ENCODE measurements at places on chromosomes 7 and 10. TPM values are rescaled to one million over a fixed set of nuclear protein-coding genes. Genes with fewer than 3 reads are reported as not detected.

Gene GIMAP6
- total RNA-seq = 1.2 TPM

GRCh38 chr7:41134300-41135255 lies 568.3 kb downstream of the INHBA start:
- H3K4me1 ChIP-seq = peaks cover 13% of the 10 kb centered on the region
- DNase-seq = peak; percentile 51
- H3K4me3 ChIP-seq = no peak overlapping the region
- no peaks in the 10 kb centered on the region for H3K36me3 ChIP-seq
- H3K27ac ChIP-seq = peak overlapping the region; percentile 23

DNA sequence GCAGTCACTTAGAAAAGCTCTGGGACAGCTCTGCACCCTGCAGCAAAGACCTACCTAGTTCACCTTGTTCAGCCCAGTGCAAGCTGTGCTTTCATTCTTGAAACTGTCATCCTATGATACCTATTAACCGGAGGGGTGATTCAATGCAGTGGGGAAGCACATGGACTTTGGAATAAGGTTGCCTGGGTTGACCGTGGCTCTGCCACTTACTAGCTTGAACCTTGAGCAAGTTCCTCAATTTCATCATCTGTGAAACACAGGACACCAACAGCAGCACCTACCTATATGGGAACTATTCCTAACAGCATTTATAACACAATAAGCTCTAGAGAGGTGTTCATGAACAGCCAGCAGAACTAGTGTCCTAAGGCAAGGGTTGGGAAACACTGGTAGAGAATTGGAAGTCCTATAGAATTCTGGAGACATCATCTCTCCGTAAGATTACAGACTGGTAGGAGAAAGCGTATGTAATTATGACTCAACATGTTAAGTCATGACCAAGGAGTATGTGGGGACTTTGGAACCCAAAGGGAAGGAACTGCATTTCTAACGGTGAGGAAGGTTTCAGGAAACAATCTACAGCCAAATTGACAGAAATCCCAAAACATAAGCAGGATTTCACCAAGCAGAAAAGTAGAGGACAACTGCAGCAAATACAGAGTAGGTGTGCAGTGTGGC lies 270.0 kb downstream of the USP6NL start:
- DNase-seq = no peak
- no peaks in the 10 kb centered on the region for H3K36me3 ChIP-seq
- no peaks in the 10 kb centered on the region for H3K4me1 ChIP-seq
- peaks cover 40% of the 10 kb centered on the region for H3K27me3 ChIP-seq

- H3K36me3 ChIP-seq = no peaks in the 10 kb centered on the region
- H3K4me3 ChIP-seq = peak overlapping the region; percentile 7
- no peaks in the 10 kb centered on the region for H3K4me1 ChIP-seq
- no peak overlapping the region for H3K27ac ChIP-seq
Measured at GRCh38 chr7:103811997-103812396, 177.5 kb downstream of the RELN start.
